ENCODE measurements at places on chromosomes 3 and 15.
A peak's percentile ranks its signal among the peaks of the same experiment; 100 is the strongest.

GRCh38 chr15:44435893-44436667 is 8.7 kb downstream of the CTDSPL2 start:
- DNase-seq, result no peak

- DNase-seq, result peak; percentile 77
Observed at GRCh38 chr3:188788621-188789081, 383.1 kb upstream of the TPRG1 start.

DNA sequence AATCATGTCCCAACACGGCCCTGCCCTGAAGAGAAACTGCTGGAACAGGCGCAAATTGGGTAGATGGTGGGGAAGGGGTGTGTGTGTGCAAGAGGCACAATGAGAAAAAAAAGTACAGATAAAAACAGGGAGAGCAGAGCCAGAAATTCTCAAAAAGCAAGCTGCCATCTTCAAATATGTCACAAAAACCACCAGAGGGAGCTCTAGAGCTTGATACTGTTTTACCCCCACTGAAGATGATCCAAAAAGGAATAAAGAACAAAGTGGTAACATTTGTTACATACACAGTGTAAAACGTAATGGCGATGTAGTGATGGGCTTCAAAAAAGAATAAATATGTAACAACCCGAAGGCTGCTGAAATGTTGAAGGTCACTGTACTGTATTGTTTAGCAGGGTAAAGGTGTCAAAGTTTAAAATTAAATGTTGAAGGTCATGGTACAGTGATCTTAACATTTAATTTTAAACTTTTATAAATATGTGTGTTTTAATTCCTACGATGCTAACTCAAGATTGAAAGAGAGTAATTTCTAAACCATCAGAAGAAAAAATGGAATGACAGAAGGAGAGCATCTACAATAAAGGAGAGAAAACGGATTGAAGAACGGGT is 6.0 kb downstream of the SNRPA1 start:
- no peak for DNase-seq

GRCh38 chr3:169269005-169269404 is 394.5 kb downstream of the MECOM start:
- DNase-seq, result no peak

GRCh38 chr3:126212620-126213378 is 32.4 kb upstream of the ALDH1L1 start:
- DNase-seq, result no peak

- DNase-seq, result no peak
Observed at GRCh38 chr3:65811086-65811761, 227.5 kb downstream of the MAGI1 start.

- no peak for DNase-seq
Observed at GRCh38 chr3:10835406-10835805, 19.4 kb downstream of the SLC6A11 start.

GRCh38 chr3:151156618-151157216 is 46.3 kb downstream of the GPR171 start:
- DNase-seq, result peak; percentile 10

DNA sequence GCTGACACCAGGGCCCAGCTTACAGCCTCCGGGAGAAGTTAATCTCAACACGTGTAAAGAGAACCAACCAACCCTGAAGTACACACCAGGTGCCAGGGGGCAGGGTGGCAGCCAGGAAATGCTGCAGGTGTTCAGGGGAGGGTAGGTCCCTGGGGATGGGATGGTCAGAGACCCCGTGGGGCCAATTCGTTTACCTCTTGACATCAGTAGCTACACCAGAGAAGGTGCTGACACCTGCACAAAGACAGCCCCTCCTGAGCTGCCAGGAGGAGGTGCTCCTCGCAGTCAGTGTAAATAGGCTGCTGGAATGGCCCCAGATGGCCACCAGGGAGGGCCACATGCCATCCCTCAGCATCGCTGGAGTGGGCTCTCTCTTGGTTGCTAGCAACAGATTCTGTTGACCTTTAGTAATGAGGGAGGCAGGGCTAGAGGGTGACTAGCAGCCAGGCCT is 52.8 kb downstream of the CORO2B start:
- DNase-seq, result no peak

DNA sequence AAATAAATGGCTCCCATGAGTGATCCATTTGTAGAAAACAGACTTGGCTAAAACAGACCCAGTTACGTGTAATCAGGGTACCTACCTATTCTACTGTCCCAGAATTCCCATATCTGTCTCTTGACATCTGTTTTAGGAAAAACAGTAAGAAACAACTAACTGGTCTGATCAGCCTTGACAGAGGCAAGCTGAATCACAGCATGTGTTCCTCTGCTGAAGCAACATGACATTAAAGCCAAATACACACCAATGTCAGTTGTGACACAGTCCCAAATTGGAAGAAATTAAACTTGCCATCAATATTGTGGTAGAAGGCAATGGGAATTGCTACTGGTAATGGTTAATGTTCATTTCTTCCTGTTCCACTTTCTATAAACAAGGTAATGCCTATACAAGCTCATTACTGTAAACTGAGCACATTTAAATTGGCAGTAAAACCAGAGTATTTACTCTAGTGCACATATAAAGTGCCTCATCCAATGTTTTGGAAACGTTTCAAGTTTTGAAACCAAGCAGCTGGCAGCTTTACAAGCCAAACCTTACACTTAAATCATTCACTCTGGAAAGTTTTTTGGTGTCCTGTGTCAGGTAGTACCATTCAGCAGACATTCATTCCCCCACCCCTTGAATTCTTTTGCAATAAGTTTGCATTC is 27.0 kb downstream of the ALDH1A2 start:
- DNase-seq, result no peak

GRCh38 chr3:117278424-117279190 is 569.0 kb downstream of the TUSC7 start:
- peak; percentile 4 for DNase-seq

- no peak for DNase-seq
Observed at GRCh38 chr3:99696497-99696896, 58.1 kb downstream of the COL8A1 start.

DNA sequence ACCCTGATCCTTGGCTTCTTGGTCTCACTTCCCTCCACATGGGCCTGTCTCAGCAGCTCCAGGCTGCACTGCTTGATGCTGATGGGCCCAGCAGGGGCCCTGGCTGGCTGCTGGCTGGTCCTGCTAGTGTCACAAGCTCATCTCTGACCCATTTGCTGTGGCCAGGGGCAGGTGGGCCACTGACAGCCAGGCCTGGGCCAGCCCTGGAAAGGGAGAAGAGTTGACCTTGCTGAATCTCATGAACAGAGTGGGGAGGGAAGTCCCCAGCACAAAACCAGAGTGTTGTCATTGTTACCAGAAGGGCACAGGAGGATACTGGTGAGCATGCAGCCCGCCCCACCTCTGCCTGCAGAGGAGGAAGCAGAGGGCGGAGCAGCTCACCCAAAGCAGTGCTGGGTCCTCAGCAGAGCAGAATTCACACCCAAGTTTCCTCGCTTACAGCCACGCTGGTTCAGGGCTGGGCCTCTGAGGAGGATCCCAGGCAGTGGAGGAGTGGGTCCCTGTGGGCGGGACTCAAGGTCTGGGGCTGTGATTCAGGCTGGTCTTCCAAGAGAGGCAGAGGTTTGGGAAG is 7.6 kb upstream of the KLF15 start:
- DNase-seq, result no peak

Data from pulmonary artery endothelial cell (primary cell).